CD4-positive, alpha-beta T cell treated with Interleukin-6 at 100 ng/mL for 8 hours (primary cell): ENCODE measurements at places on chromosomes 7 and 10.

- no peak for DNase-seq
Measured at GRCh38 chr7:46607176-46607575, 686.1 kb upstream of the IGFBP3 start.

DNA sequence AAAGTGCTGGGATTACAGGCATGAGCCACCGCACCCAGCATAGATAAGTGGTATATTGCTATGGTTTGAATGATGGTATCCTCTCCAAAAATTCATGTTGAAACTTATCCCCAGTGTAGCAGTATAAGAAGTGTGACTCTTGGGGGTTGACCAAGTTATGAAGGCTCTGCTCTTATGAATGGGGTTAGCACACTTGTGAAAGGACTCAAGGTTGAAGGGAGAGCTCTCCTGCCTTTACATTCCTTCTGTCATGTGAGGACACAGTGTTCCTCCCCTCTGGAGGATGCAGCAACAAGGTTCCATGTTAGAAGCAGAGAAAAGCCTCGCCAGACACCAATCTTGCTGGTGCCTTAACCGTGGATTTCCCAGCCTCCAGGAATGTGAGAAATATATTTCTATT, 58.0 kb downstream of the ADK start:
- DNase-seq = no peak

DNA sequence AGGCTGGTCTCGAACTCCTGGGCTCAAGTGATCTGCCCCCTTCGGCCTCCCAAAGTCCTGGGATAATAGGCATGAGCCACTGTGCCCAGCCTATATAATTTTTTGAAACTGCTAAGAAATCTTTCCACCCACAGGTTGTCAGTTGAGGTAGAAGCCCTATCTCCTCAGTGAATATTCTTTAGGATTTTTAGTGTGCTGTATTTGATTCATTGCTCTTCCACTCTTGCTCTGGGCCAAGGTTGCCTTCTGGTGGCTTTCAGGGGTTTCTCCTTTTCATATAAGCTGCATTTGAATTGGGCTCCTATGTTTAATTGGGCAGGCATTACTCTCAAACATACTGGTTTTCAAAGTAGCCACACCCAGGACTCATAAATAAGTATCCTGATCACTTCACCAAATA, 931.2 kb downstream of the GATA3 start:
- no peak for DNase-seq

DNA sequence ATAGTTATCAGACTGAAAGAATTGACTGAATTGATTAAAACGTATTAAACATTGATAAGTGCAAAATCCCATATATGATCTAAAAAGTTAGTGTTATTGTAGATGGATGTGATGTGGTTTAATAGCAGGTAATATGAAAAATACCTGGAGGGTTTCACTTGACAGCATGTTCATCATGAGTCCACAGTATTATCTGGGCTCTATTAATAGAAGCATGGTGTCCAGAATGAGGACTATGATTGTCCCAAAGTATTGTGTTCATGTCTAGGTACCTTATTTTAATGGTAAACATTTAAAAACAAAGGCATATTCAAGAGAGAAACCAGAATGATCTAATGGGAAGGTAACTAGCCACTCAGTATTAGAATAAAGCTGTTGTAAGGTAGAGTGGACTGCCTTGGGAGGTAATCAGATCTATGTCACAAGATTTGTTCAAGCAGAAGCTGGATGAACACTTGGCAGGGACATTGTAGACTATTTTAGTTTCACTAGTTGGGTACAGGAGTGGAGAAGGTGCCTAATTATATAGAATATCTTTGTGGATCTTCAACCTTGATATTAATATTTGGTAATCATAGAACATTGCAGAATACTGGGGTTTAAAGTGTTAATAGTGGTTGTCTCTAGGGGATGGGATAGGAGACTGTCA, 43.5 kb downstream of the MCU start:
- no peak for DNase-seq

DNA sequence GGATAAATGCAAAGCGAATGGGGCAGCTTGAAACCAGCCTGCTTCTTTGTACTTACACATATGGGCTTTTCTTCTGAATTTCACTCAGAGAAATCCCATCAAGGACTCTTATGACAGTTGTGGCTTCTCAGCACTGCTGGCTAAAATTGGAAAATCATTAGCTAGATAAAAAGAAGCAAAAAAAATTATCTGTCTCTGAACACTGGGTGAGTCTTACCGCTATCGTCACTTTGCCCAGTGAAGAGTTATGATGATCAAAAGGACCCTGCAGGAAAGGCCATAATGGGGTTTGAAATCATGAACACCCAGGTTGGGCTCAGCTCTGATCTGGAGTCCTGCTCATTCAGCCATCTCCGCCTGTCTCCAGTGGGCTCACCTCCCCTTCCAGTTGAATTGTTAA, 34.3 kb downstream of the AOAH start:
- DNase-seq = no peak

DNA sequence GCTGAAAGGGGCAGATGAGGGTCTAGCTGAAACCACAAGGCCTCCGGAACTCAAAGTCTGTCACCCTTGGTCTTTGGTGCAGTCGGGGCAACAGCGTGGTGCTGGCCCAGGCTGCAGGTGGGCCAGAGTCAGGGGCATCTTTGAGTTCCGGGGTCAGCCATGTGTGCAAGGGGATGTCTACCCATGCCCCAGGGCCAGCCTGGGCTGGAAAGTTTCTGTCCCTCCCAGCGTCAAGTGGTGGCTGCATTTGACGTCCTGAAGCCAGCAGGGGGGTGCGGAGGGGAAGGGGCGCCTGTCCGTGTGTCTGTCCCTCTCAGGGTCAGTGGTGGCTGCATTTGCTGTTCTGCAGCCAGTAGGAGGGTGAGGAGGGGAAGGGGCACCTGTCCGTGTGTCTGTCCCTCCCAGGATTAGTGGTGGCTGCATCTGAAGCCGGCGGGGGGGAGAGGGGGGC, 638 bp downstream of the BRAT1 start:
- no peak for DNase-seq

DNA sequence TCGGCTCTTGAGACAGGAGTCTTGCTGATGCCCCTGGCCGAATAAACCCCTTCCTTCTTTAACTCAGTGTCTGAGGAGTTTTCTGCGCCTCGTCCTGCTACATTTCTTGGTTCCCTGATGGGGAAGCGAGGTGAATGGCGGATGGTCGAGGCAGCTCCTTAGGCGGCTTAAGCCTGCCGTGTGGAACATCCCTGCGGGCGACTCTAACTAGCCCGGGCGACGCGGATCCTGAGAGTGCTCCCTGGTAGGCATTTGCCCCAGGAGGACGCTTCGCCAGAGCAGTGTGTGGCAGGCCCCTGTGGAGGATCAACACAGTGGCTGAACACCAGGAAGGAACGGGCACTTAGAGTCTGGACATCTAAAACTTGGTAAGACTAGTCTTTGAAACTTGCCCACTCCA, 12.0 kb upstream of the EPHB4 start:
- no peak for DNase-seq

DNA sequence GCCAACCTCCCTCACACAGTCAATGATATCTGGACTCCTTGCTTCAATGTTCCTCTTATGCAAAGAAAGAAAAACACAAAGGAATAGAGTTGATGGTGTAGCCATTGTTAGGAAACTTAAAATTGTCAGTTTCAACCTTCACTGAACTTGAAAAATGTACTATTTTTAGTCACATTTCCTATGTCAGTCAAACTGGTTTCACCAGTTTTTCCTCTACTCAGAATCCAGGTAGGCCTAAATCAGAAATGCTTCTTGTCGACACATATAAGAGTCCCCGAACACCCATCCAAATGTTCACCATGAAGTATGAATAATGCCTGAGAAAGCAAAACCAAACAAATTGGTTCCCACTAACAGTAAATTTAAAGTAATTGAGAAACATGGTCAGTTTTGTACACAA, 42.4 kb upstream of the ZMYND11 start:
- DNase-seq = no peak

DNA sequence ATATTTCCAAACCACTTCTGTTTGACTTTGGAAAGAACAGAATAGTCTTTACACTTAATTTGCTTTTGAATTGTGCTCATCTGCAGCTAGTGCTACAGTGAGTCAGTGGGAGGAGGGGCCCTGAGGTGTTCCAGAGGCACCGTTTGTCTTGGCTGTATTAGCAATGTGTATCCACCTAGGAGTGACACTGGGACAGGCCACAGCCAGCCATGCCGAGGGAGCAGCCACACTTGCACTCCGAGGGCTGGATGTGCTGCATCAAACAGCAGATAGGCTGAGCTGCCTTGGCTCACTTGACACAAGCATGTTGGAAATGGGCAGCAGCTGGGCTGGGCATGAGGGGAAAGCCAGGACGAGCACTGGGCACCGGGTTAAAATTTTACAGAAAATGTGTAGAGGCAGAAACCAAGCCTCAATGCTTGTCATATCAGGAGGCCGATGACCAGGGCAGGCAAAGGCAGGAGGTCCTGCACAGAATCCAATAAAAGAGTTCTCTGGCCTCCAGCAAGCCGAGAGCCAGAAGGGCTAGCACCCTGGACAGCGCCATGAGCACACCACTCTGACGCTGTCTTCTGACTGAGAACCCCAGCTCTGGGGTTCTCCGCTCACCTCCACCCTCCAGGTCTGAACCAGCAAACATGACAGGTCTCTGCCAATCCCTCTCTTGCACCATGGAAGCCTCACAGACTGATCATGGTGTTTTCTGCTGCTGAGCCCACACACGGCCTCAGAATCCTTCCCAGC, 163.3 kb downstream of the GRID1 start:
- DNase-seq = no peak

GRCh38 chr7:155401231-155401630, 56.7 kb upstream of the EN2 start:
- DNase-seq = no peak

DNA sequence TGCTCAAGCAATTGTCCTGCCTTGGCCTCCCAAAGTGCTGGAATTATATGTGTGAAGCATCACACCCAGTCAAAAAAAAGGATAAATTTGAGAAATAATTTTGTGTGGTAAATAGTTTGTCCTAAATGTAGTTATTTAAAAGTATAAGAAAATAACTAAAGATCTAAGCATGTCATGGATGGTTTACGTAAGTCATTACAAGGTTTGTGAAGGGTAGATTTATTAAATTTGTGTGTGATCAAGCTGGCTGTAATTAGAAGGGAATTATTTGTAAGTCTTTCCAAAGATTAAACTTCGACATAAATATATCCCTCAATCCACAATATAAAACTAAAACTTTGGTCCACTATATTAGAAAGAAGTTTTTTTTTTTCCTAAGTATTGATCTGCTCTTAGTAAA, 28.6 kb downstream of the ORC5 start:
- no peak for DNase-seq

GRCh38 chr10:91006752-91007346, 86.0 kb upstream of the ANKRD1 start:
- peak; percentile 19 for DNase-seq

- no peak for DNase-seq
Measured at GRCh38 chr10:63553031-63553430, 31.8 kb downstream of the REEP3 start.

DNA sequence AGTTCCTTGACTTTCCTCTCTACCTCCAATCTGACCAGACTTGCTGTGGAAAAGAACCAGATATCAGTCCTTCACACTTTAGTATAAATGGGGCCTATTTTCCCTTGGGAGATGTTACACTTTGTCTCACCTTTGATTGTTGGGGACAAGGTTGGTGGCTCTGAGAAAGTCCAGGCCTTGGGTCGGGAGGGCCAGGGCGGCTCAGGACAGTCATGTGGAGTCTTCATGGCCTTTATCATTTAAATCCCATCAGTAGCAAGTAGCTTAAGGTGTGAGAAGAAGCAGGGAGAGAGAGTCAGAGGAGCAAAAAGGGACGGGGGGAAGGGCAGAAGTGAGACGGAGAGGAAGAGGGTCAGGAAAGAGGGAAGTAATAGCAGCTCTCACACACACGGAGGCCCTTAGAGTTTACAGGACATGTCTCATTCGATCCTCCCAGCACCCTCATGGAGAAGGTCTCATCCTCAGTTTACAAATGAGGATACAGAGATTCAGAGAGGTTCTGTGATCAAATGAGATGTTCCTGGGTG, 40.5 kb downstream of the TBATA start:
- no peak for DNase-seq

- DNase-seq = no peak
Measured at GRCh38 chr7:80916770-80917741, 1.8 kb downstream of the SEMA3C start.

GRCh38 chr7:88929719-88930118, 134.2 kb upstream of the TEX47 start:
- DNase-seq = no peak

- DNase-seq = no peak
Measured at GRCh38 chr7:64621656-64622055, 44.3 kb upstream of the ZNF107 start.

DNA sequence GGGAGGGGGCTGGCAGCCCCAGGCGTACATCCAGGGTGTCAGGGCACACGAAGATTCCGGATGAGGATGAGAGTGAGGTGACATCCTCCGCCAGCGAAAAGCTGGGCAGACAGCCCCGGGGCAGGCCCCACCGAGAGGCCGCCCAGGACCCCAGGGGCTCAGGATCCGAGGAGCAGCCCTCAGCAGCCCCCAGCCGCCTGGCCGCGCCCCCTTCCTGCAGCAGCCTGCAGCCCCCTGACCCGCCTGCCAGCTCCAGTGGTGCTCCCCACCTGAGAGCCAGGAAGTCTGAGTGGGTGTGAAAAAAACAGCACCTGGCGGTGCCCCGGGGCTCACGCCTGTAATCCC, 3.2 kb downstream of the GJD4 start:
- no peak for DNase-seq

GRCh38 chr10:5971886-5972285, 5.5 kb downstream of the IL15RA start:
- no peak for DNase-seq

DNA sequence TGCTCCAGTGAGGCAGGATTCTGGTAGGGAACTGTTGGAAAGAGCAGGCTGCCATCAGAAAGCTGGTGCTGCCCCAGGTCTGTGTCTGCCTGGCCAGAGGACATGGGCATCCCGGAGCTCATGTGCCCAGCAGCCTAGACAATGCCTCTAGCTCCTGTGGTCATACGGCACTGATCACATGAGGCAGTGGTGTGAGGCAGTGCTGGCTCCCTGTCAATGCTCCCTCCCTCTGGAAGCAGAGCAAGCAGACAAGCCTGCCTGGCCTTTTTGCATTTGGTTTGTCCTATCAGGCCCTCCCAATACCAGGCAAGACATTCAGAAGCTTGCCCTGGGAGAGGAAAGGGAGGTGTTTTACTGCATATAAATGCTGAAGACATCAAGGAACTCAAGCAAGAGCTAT, 19.5 kb upstream of the MMP21 start:
- DNase-seq = no peak

DNA sequence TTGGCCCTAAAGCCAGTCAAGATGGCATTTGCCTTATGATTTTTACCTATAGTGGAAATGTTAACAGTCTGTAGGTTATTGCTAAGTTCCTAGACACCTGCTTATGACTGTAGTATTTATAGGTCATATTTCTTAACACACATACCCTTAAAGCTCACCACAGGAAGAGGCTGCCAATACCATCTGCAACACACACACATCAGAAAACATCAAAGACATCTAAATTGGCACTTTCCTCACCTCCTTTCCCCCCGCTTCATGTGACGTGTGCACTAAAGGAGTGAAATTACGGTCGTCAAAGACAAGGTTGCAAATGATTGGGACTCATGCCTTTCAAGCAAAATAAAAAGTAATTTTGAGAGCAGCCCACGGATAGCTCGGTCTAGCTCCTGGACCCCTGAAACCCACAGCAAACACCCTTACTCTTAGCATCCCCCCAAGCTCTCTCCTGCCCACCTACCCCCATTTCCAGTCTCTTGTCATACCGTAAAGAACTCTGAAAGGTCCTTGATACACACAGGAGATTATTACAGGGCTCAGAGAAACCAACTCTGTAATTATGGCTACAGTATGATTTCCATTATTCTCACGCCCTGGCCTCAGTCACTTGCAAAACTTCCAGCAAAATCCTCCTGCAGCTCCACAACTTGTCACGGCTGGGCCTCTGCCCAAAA, 90.5 kb downstream of the PLXNA4 start:
- peak; percentile 67 for DNase-seq

- peak; percentile 56 for DNase-seq
Measured at GRCh38 chr7:74417419-74417971, 36.2 kb upstream of the GTF2IRD1 start.
